ENCODE measurements at places on chromosomes 6 and 20.

- DNase-seq = no peak
Measured at GRCh38 chr6:36970892-36971842, 14.8 kb downstream of the MTCH1 start.

- DNase-seq = no peak
Measured at GRCh38 chr6:33856031-33856590, 52.3 kb upstream of the MLN start.

GRCh38 chr20:58544891-58545290, 29.7 kb upstream of the APCDD1L start:
- no peak for DNase-seq

DNA sequence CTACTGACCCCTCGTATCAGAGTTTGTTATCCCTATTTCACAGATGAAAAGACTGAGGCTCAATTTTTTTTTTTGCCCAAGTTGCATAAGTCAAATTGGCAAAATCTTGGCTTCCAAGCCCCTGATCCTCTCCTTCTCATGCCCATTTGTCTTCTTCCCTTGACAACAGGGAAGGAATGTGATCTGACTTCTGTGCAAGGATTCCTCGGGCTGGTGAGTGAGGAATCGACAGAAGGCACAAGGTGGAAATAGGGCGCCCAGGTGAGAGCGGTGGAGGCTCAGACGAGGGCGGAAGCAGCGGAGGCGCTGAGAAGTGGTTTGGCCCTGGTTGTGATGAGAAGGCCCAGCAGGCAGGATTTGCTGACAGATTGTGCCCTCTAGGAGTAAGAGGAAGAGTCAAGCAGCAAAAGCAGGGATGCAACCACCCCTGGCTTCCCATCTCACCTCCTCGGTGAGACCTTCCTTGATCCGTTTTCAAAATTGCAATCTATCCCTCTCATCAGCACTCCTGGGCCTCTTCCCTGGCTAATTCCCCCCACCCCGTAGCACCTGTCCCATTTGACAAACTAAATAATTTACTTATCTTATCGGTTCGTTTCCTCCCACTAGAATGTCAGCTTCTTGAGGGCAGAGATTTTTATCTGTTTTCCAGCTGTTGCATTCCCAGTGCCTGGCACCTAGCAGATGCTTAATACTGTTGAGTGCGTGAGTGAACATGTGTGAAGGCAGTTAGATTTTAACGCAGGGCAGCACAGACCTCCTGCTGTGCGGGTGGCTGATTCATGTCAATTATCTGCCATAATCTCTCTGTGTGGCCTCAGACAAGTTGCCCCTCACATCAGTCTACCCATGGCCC, 3.7 kb upstream of the SIRPA start:
- no peak for DNase-seq

- DNase-seq = no peak
Measured at GRCh38 chr6:82785206-82785605, 280.4 kb downstream of the UBE3D start.

DNA sequence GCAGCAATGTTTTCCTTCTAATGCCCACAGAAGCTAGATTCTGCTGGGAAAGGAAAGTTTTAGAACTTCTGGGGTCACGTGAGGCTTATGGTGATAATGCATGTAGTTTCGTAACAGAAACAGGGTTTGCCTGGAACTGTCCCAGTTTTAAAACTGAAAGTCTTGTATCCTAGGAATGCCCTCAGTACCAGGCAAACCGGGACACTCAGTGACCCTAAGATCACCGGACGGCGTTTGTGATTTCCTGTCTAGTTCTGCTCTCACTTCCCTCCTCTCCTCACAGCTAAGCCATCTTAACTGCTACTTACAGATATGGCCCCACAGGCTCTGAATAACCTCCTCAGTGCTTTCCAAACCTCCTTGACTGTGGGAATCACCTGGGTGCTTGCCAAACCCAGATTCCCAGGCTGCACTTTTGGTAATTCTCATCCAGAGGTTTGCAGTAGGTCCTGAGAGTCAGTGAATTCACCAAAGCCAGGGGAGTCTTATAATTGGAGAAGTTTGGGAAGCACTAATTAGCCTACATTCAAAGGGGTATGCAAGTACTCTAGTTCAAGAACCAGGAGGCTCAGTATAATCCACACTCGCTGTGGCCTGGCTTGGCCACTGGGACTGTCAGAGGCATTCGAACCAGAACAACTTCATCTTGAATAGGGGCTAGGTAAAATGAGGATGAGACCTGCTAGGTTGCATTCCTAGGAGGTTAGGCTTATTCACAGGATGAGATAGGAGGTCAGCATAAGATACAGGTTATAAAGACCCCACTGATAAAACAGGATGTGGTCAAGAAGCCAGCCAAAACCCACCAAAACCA, 231.6 kb upstream of the MYLIP start:
- DNase-seq = no peak

GRCh38 chr6:21942897-21943296, 349.3 kb downstream of the SOX4 start:
- no peak for DNase-seq

GRCh38 chr6:41464019-41464418, 82.2 kb upstream of the FOXP4 start:
- DNase-seq = no peak

- DNase-seq = no peak
Measured at GRCh38 chr6:35330541-35331119, 11.7 kb upstream of the PPARD start.

GRCh38 chr6:7126754-7127153, 19.0 kb downstream of the RREB1 start:
- no peak for DNase-seq

DNA sequence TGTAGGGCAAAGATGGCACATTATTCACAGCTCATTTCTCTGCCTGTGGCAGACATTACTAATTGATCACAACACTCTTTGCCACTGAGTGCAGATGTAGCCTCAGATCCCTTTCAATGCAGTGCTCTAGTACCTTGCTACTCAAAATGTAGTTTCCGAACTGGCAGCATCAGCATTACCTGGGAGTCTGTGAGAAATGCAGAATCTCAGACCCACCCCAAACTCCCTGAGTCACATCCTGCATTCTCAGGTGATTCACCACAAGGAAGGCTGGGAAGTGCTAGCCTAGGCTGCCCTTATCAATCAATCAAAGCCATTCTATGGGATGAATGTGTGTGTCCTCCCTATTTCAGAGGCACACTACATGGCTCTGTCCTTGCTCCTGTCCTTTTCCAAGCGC, 58.5 kb downstream of the PCNA start:
- no peak for DNase-seq

DNA sequence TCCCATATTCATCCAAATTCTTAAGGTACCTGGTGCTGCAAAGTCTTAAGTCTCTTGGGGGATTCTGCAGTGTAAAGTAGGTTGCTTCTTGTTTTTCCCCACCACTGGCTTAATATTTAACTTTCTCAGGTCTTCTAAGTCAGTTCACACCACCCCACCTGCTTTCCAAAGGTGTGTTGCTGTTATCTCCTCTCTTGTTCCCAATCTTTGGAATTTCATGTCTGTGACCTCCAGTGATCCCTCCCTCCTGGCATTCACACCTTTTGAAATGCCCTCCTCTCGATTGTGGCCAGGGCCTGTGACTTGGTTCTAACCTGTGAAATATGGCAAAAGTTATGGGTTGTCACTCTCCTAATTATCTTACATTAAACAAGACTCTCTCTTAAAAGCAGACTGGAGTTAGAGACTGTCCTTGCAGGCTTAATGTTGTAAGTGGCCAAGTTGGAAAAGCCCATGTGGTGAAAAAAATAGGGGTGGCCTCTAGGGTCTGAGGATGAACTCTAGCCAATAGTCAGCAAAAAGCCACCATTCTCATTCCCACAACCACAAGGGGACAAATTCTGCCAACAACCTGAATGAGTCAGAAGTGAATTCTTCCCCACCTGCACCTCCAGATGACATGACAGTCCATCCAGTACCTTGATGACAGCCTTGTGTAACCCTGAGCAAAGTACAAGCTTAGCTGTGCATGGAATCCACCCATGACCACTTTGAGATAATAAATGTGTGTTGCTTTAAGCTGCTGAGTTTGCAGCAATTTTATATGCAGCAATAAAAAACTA, 45.1 kb downstream of the ADGRF1 start:
- DNase-seq = no peak

DNA sequence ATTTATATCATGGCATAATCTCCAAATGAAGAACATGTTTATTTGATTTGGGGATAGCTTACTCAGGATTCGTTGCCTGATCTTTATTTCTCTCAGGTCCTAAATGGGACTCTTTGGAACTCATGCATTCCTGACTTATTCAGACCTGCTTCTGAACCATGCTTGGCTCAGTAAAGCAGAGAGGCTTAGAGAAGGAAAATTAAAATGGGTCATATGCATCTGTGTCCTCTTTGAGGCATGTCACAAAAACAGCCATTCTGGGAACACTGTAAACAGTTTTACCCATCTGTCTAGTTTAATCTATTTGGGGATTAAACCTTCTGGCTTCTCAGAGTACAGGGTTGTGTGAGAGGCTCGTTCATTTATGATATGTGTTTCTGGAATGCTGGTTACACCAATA, 1017.3 kb downstream of the KIF16B start:
- DNase-seq = no peak

- no peak for DNase-seq
Measured at GRCh38 chr6:42041481-42042053, 8.8 kb upstream of the TAF8 start.

DNA sequence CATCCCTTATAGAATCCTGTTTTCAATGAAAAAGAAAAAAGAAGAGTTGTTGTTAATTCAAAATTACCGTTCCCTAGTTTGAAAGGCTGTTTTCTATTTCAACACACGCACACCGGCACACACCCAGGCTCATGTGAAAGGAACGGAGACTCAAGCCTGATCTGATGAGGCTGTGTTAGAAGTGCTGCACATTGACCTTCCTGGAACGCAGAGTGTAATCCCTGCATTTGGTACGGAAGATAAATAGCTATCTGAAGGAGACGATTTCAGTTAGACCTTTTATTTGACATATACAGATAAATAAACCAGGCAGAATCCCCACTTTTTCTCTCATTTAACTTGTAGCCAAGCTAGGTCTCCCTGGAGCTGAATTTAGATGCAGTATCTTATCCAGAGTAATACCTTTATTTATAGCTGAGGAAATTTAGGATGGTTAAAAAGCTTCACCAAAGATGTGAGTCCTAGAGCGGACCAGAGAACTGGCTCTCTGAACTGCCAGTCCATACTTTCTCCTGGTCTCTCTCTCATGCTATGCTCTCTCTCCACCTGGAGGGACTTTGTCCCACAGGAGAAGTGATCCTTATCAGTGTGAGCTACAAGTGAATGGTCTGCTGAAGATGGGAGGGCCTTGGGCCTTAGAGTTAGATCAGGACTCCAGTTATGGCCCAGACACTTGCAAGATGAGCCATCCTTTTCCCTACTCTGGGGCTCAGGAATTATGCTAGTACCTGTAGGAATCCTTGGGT, 30.6 kb downstream of the MAP3K4 start:
- DNase-seq = no peak

DNA sequence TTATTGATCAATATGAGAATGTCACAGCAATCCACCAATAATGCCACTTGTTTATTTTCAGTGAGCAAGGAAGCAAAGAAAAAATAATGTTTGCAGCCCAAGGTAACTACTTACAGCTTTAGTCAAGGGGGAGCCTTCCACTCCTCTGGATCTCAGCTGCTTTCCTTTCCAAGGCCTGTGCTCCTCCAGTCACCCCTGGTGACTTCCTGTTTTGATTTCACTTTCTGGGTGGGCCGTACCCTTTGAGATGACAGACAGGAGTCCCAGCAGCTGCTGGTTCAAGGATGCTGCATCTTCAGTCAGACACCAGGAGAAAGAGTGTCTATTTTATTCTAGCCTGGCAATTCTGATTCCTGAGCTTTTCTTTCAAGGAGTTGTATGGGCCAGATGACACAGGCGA, 5.6 kb upstream of the VNN2 start:
- DNase-seq = peak; percentile 35

DNA sequence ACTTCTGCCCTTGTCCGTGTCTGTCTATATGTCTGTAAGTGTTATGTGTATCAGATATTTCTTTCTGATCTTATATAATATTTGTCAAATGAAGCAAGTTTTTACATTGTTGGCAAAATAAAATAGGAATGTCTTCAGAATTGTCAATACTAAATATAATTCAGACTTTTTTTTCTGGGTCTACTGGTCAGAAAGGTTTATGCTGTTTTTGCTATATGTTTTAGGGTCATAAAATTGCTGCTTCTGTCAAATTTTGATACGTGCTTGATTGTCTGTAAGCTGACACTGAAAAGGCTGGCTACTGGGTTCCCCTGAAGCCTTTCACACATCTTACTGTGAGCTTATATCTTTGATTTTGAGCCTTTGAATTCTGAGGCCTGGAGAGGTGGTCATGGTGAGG, 20.1 kb downstream of the LGSN start:
- no peak for DNase-seq

GRCh38 chr6:147633191-147633590, 124.7 kb downstream of the SAMD5 start:
- DNase-seq = no peak

DNA sequence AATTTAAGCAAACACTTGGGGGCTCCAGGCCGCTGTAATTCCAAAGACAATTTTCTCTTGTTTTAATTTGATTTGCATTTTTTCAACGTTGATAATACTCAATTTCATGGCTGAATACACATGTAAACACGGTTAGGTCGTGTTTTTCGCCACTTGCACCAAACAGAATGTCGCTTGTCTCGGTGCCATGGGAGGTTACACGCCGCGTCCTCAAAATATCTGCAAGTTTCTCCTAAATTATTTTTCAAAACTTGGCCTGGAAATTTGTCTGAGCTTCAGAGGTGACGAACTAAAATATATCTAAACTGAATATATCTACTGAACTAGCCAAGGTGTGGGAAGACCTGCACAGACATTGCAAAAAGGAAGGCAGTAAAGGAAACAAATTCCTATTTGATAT, 15.0 kb downstream of the FOXA2 start:
- DNase-seq = no peak

GRCh38 chr6:108247965-108248536, 12.8 kb downstream of the SNX3 start:
- DNase-seq = no peak

DNA sequence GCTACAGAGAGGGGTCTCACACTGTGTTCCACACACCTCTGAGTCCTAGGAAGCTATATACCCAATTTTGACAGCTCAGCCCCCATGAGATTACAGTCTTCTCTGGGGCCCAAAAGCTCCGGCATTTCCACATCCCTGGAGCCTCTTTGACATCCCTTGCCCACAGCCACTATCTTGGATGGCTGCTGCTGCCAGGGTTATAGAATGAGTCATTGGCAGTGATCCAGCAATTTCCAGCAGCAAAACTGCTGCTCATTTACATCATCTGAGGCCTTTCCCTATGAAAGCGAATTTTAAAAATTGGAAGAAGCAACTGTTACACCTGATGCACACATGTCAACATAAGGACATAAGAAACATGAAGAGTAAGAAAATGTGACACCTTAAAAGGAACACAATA, 590.7 kb downstream of the MEI4 start:
- DNase-seq = no peak

GRCh38 chr20:59603781-59604541, at the start of gene PHACTR3:
PHACTR3 (plus strand) TSS chr20:59604540; CDS start chr20:59605015, 475 bp downstream.
- DNase-seq = no peak

- DNase-seq = no peak
Measured at GRCh38 chr6:152993431-152993830, 9.1 kb downstream of the MTRF1L start.

DNA sequence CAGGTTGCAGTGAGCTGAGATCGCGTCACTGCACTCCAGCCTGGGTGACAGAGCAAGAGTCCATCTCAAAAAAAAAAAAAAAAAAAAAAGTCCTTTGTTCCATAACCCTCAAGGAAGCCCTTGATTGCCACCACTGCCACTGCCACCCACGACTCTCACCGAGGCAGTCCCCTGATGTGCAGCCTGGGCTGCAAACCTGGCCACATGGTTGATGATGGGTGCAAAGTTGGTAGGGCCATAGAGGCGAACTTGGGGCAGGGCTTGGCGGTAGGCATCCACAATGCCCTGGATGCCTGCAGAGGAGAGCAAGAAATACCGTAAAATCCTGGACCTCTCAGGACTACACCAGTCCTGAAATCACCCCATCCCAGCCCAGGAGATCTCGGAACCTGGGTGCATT, 11.5 kb downstream of the SPAG4 start:
- DNase-seq = no peak

All from GM12892 (cell line).